Nephron progenitor cell (in vitro differentiated cells): ENCODE measurements at places on chromosomes 3 and 15.
A peak's percentile ranks its signal among the peaks of the same experiment; 100 is the strongest.

DNA sequence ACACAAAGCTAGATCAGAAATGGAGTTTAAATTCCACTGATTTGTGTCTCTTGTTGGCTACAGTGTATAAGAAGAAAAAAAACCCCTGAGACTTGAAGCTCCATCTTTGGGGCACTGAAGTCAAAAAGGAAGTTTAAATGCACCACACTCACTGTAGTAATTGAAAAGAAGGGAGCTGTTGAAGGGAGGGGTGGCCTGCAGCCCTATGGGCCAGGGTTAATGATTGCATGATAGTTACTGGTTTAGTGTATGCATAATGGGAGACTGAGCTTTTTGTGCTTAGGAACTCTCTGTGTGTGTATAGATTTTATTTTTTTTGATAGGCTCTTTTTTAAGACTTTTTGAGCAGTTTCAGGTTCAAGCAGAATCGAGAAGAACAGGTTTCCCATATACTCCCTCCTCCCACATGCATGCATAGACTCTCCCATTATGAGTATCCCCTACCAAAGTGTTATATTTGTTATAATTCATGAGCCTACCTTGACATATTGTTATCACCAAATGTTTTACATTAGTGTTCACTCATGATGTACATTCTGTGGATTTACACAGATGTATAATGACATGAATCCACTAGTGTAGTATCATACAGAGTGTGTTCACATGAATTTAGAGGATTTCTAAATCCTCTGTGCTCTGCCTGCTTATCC lies 88.2 kb downstream of the TNFAIP8L3 start:
- peaks cover 51% of the 10 kb centered on the region for H3K36me3 ChIP-seq
- H3K4me1 ChIP-seq = no peaks in the 10 kb centered on the region
- DNase-seq = no peak
- H3K27me3 ChIP-seq = no peaks in the 10 kb centered on the region

DNA sequence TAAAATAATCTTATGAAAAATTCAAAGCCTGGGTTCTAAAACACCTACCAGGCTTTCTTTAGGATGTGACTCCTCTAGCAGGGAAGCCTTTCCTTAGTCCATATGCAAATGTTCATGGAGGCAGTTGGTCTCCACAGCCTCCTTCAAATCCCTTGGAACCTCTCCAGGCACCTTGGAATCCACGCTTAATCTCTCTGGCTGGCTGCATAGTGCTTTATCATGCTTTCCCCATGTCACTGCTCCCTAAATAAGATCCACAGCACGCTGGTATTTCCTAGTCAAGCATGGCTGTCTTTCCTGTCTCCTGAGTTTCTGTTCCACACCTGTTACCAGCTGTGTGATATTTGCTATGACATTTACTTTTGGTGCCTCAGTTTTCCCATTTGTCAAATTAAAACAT lies 71.3 kb downstream of the CLSTN2 start:
- no peak overlapping the region for H3K27ac ChIP-seq
- no peaks in the 10 kb centered on the region for H3K4me1 ChIP-seq
- no peaks in the 10 kb centered on the region for H3K36me3 ChIP-seq
- DNase-seq = no peak
- peaks cover 4% of the 10 kb centered on the region for H3K27me3 ChIP-seq
- no peak overlapping the region for H3K4me3 ChIP-seq

DNA sequence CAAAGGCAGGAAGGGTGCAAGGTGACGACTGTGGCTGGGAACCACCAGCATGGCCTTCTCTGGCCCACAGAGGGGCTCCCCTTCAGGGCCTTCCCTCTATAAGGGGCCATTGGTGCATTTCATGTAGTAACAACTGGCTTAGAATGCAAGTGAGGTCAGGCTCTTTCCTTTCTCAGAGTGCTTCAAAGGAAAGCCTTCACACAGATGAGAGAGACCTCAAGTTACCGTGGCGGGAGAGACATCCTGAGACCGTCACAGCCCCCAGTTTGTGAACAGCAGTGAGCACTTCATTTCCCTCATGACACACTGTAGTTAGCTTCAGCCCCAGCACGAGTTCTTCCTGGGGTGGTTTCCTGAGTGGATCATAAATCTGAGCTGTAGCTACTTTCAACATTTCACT lies 96.6 kb upstream of the LIMD1 start:
- no peak for DNase-seq
- peak overlapping the region; percentile 90 for H3K27ac ChIP-seq
- H3K4me3 ChIP-seq = no peak overlapping the region

- no peak overlapping the region for H3K4me3 ChIP-seq
- H3K27me3 ChIP-seq = no peaks in the 10 kb centered on the region
- no peak overlapping the region for H3K27ac ChIP-seq
- no peaks in the 10 kb centered on the region for H3K4me1 ChIP-seq
- no peak for DNase-seq
These were observed 10.5 kb upstream of the ILDR1 start for GRCh38 chr3:122032531-122032930.

GRCh38 chr3:100697172-100697571 lies 12.1 kb upstream of the TFG start:
- H3K4me3 ChIP-seq = no peak overlapping the region
- H3K36me3 ChIP-seq = no peaks in the 10 kb centered on the region
- no peaks in the 10 kb centered on the region for H3K4me1 ChIP-seq
- H3K27me3 ChIP-seq = peaks cover 41% of the 10 kb centered on the region

GRCh38 chr3:21017115-21017852 lies 733.7 kb downstream of the ZNF385D start:
- H3K36me3 ChIP-seq = no peaks in the 10 kb centered on the region
- no peak overlapping the region for H3K4me3 ChIP-seq
- no peak for DNase-seq
- H3K27me3 ChIP-seq = no peaks in the 10 kb centered on the region
- H3K4me1 ChIP-seq = no peaks in the 10 kb centered on the region

- peaks cover 3% of the 10 kb centered on the region for H3K27me3 ChIP-seq
- no peak overlapping the region for H3K4me3 ChIP-seq
- peaks cover 11% of the 10 kb centered on the region for H3K4me1 ChIP-seq
- no peak for DNase-seq
- peak overlapping the region; percentile 5 for H3K27ac ChIP-seq
These were observed 76.6 kb downstream of the GBE1 start for GRCh38 chr3:81684751-81685395.

DNA sequence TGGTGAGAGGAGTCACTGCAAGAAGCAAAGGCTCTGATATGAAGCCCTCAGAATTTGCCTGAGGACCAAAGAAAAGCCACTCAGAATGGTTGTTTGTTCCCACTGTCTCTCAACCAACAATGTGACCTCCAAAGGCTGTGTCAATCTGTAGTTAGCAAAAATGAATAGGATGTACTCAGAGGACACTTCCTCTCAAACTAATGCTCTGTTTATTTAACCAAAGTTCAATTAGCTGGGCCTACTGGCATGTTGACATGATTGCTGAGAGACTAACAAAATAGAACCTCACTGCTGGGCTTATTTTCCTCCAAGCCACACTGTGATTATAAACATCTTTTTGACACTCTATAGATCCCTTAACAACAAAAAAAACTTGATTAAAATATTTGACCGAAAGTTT lies 522.5 kb downstream of the OCA2 start:
- no peak for DNase-seq
- H3K4me1 ChIP-seq = peaks cover 5% of the 10 kb centered on the region
- H3K27ac ChIP-seq = no peak overlapping the region
- no peak overlapping the region for H3K4me3 ChIP-seq
- no peaks in the 10 kb centered on the region for H3K27me3 ChIP-seq

- peaks cover 31% of the 10 kb centered on the region for H3K27me3 ChIP-seq
- H3K36me3 ChIP-seq = no peaks in the 10 kb centered on the region
- DNase-seq = no peak
- H3K27ac ChIP-seq = no peak overlapping the region
These were observed 46.4 kb upstream of the HES1 start for GRCh38 chr3:194089357-194090177.

- peaks cover 3% of the 10 kb centered on the region for H3K27me3 ChIP-seq
- no peak overlapping the region for H3K27ac ChIP-seq
- no peaks in the 10 kb centered on the region for H3K36me3 ChIP-seq
- DNase-seq = no peak
These were observed 79.8 kb upstream of the ZPLD1 start for GRCh38 chr3:102354818-102355515.

DNA sequence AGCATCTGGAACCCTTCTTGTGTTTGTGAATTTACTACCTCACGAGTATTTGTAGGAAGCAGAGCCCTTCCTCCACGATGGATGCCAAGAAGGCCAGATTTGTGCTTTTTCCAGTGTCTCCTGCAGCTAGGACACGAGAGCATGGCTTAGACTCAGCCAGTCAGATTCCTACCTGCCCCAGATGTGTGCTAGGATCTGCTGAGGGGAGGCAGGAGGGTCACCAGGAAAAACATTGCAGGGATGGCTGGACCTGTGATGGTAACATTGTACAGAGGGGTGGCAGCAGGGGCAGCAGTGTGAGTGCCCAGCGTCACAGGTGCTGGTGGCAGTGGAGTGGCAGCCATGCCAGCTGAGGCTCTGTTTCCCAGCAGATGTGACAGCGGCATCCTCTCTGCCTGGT lies 285.3 kb downstream of the FAM43A start:
- no peak overlapping the region for H3K27ac ChIP-seq
- H3K36me3 ChIP-seq = no peaks in the 10 kb centered on the region
- DNase-seq = no peak
- H3K27me3 ChIP-seq = peaks cover 11% of the 10 kb centered on the region
- peaks cover 20% of the 10 kb centered on the region for H3K4me1 ChIP-seq

DNA sequence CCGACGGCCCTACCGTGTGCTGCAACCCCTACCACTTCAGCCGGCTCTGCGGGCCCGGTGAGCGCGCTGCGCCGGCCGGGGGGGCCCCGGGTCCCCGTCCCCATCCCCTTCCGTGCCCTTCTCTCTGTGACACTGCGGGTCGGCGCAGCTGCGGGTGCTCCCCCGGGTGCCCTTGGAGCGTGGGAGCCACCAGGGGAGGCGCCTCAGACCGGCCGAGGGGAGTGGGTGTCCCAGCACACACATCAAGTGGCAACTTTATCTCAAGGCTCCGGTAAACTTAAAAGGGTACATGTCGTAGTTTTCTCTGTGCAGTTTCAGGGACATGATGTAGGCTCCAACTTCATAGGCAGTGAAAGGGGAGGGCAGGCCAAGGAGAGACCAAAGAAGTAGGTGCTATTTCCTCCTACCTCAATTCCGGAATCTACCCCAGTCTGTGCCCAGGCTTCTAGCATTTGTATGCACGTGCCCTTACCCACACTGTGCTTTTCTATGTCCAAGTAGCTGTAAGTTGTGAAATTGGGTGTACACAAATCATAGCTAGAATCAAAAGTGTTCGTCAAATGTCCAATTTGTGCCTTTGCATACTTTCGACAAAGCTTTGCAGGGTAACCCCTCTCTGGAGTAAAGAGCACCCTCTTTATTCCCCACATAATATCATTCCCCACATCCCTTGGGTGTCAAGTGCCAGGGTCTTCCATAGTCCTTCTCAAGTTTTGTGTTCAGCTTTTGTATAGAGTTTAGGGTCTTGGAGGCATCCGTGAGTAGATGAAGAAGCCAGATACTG lies 2.2 kb downstream of the SMAD6 start:
- peak overlapping the region; percentile 95 for H3K4me3 ChIP-seq
- peaks cover 18% of the 10 kb centered on the region for H3K36me3 ChIP-seq
- no peak overlapping the region for H3K27ac ChIP-seq
- peaks cover 2% of the 10 kb centered on the region for H3K27me3 ChIP-seq

GRCh38 chr3:192917028-192917403 lies 640 bp downstream of the MB21D2 start:
- DNase-seq = peak; percentile 65
- H3K36me3 ChIP-seq = no peaks in the 10 kb centered on the region
- peak overlapping the region; percentile 93 for H3K27ac ChIP-seq

DNA sequence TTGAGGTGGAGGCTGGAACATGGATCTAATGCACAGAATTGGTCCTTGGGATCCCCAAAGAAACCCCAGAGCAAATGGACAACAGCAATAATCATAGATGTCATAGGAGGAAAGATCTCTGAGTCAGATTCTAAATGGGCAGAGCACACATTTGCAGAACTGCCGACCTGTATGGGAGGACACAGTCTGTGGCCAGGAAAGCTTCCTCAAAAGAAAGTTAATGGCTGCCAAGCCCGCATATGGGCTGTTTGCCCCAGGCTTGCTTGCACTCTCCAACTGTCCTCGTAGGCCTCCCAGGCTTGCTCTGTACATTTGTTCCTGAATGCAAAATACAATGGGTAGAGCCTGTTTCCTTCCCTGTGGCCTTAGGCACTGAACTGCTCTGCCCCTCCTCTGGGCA lies 102.0 kb upstream of the PLXNA1 start:
- no peak overlapping the region for H3K27ac ChIP-seq
- H3K27me3 ChIP-seq = peaks cover 4% of the 10 kb centered on the region
- H3K4me1 ChIP-seq = no peaks in the 10 kb centered on the region
- H3K36me3 ChIP-seq = no peaks in the 10 kb centered on the region
- H3K4me3 ChIP-seq = no peak overlapping the region
- no peak for DNase-seq

DNA sequence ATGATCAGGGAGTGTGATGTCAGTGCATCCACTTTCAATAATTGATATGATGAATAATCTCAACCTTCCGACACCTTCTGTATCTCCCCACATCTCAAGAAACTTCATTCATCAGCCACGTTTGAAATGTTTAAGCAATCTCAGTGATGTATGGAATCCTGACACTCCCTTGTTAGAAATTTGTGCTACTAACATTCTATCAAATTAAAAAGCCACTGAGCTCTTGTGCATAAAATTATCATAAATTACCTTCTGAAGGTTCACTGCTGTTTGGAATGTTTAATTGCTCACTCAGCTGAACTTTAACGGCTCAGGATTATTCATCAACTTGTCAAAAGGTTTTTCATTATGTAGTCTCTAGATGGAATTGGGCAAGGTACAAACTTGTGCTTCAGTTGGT lies 108.4 kb upstream of the DPH6 start:
- H3K4me1 ChIP-seq = peaks cover 8% of the 10 kb centered on the region
- no peak overlapping the region for H3K4me3 ChIP-seq
- H3K27me3 ChIP-seq = peaks cover 3% of the 10 kb centered on the region

DNA sequence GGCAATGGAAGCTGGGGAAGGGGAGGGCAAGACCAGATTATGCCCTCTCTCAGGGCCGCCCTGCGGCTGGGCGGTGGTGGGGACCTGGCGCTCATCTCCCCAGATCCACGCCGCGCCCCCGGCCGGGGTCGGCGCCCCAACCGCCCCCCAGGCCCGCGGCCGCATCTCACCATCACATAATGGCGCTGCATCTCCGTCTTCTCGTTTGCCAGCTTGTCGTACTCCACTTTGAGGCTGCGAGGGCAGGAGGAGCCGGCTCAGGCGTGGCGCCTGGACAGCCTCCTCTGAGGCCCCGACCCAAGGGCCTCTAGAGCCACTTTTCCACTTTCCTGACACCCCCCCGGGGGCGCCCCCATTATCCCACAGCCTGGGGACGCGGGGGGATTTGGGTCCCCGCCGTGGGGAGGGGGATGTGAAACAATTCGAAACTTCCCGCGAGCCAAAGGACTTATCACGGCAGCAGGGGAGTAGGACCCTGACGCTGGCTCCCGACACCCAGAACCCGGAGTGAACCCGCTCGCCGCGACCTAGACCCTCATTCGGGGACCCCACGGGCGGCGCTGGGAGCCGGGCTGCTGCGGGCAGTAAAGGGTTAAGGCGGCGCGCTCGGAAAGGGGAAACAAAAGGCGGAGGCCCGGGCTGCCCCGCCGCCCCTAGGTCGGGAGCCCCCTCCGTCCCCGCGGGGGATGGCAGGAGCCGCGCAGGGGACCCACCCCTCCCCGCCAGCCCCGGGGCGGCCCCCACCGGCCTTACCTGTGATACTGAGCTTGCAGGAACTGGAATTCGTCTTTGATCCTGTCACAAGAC lies 2.1 kb downstream of the TLE3 start:
- peak; percentile 41 for DNase-seq
- H3K27ac ChIP-seq = peak overlapping the region; percentile 94
- peaks cover 13% of the 10 kb centered on the region for H3K36me3 ChIP-seq
- peak overlapping the region; percentile 99 for H3K4me3 ChIP-seq
